D341Med (cell line): ENCODE measurements at places on chromosomes 1 and 21.
A peak's percentile ranks its signal among the peaks of the same experiment; 100 is the strongest.

GRCh38 chr1:168755800-168756418 lies 26.9 kb upstream of the DPT start:
- DNase-seq: peak; percentile 43

- DNase-seq: no peak
These were observed 11.2 kb downstream of the C4BPA start for GRCh38 chr1:207115269-207115668.

DNA sequence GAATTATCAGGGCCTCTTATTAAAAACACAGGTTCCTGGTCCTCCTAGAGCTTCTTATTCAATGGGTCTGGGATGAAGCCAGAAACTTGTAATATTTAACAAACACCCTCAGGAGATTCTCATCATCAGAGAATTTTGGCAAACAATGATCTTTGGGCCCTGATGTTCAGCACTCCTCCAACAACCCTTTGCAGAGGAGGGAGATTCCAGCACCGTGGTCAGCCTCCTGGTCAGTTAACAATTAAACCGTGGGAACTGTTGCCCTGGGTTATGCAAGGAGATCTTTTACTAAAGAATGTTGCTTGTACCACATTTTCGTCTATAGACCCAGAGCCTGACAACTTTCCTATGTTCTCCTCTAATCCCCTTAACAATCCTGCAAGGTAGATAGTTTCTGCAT lies 294.4 kb downstream of the PLPP3 start:
- no peak for DNase-seq

- DNase-seq: no peak
These were observed 86.0 kb downstream of the MATN1 start for GRCh38 chr1:30637183-30637980.

GRCh38 chr1:203147376-203147775 lies 19.9 kb downstream of the ADORA1 start:
- no peak for DNase-seq

- DNase-seq: no peak
These were observed 174.3 kb downstream of the LYPLAL1 start for GRCh38 chr1:219347921-219348391.

DNA sequence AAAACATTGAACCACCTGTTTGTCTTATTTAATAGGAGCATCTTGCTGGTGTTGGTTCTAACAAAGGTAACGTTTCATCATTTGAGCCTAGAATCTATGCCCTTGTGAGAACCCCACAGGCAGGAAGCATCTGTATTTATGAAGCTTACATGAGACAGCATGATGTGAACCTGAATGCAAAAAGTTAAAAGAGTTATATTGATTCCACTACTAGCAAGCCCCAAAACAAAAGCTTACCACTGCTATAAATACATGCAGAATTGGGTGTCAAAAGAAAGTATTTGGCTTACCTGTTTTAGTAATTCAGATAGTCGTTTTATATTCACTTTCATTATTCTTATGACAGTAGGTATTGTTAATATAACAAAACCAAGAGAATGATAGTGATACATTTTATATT lies 301.2 kb upstream of the ADGRL2 start:
- DNase-seq: no peak

GRCh38 chr1:228695015-228695955 lies 40.0 kb upstream of the RHOU start:
- DNase-seq: no peak

DNA sequence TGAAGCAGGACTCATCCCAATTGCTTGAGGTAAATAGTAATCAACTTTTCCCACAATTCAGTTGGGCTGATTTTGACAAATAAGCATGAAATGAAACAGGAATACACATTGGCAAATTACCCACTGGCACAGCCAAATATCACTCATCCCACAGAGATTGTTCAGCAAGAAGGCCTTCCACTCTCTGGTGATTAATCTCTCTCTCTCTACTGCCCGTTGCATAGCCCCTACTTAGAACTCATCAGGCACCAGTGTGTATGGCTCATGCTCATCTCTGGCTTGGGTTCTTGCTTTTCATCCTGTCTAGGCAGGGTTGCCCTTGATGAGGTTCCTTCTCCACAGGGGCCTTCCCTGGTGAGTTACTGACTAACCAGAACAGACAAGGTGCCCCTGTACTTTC lies 1.1 kb downstream of the BSDC1 start:
- DNase-seq: no peak

- no peak for DNase-seq
These were observed 582 bp downstream of the ORC1 start for GRCh38 chr1:52403566-52404115.

DNA sequence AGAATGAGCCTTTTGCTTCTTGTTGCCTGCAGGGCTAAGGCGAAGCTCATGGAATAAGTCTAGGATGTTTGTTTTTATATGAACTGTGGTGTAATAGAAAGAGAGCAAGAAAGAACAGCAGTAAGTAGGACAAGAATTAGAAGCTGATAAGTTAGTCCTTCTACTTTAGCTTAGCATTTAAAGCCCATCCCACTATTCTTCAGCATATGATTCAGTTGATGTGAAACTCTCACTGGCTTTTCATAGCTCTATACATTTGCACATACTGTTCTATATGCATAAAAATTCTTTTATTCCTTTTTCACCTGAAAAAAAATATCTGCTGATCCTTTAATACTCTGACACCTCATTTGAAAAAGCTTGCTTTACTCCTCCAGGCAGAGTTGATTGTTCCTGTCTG lies 712.0 kb downstream of the USP25 start:
- DNase-seq: no peak

- DNase-seq: no peak
These were observed 25.7 kb downstream of the COA6 start for GRCh38 chr1:234398849-234399381.

GRCh38 chr1:92599184-92599583 lies 112.5 kb upstream of the GFI1 start:
- peak; percentile 8 for DNase-seq

GRCh38 chr1:69585666-69586065 lies 17.9 kb downstream of the LRRC7 start:
- no peak for DNase-seq

GRCh38 chr1:2277741-2278488 lies 49.8 kb downstream of the SKI start:
- DNase-seq: no peak

DNA sequence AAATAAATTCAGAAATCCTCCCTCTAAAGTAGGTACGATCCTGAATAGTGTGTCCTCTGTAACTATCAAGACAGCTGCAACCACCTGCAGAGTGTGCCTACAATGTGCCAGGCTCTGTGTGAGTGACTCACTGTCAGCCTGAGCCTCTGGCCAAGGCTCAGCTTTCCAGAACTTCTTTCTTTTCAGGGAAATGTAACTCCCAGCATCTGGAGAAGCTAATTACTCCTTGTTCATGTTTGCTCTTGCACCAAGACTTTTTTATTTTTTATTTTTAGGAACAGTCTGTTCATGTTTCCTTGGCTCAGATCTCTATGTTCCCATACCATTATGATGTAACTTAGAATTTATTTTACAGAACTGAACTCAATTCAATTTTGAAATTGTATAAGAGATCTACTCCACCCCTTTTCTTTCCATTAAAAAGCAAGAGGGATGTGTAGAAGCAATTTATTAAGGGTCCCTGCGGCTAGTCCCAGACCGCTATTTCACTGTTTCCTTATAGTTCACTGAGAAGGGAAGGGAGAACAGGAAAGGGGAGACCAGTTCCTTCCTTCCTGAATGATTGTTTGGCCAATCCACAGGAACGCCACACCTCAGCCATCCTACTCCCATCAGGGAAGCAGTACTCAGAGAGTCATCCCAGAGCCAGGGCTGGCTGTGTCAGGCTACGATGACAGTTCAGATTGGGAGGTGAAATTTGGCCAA lies 112.4 kb upstream of the ZNF648 start:
- DNase-seq: no peak

- DNase-seq: peak; percentile 59
These were observed 80.9 kb downstream of the TTC3 start for GRCh38 chr21:37153935-37154350.

GRCh38 chr1:64543831-64544230 lies 73.9 kb downstream of the CACHD1 start:
- no peak for DNase-seq

DNA sequence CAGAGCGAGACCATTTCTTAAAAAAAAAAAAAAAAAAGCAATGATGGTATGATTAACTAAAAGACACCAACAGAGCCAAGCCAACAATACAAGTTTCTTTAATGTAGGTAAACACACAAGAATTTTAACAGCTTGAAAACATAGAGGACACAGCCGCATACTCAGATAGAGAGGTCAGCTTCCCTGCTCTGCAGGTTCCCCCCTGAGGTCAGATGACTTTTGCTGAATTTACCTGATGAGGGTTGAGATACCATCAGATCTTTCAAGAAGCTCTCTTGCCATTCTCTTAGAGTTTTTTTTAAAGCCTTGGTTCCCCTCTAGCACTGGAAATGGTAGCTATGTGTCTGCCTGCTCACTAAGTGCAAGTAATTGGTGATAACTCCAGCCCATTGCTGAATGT lies 31.1 kb downstream of the BCAS2 start:
- DNase-seq: no peak

DNA sequence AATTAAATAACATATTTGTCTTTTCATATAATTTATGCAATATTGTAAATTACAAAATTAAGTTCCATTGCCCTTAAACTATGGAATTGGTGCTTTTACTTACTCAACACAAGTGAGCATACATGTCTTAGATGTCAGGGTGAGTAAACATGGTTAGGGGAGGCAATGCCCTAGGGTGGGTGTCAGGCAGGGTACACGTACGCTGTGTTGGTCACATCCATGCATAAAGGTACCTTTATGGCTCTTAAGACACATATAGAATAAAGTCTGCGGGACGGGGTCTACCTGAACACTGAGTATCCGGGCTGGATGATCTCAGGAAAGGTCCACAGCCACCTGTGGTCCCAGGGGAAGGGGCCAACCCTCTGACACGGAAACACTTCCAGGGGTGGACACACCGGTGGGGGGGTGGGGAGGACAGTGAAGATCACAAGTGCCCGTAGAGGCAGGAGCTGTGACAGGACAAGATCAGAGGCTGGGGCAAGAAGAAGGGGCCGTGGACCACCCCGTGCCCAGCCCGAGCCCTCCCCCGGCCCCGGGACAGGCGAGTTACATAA lies 720 bp downstream of the LIN9 start:
- no peak for DNase-seq

DNA sequence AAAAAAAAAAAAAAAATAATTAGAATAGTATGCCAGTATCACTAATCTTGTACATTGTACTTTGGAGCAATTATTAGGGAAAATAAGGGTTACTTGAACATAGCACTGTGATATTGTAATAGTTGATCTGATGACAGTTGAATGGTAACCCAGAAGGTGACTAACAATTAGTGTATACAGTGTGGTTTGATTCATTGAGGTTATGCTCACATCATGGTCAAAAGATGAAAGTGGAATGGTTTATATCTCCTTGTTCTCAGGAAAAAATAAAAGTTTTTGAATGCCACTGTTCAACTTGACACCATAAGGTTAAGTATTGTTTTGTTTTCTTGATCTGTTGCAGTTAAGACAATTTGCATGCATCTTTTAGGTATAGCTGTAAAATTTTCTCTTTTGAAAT lies 87.0 kb downstream of the GPR52 start:
- no peak for DNase-seq

- no peak for DNase-seq
These were observed 80.7 kb upstream of the DUSP10 start for GRCh38 chr1:221822591-221822990.

GRCh38 chr1:160942926-160943325 lies 11.7 kb downstream of the ITLN2 start:
- DNase-seq: no peak

GRCh38 chr1:67942274-67942673 lies 108.2 kb downstream of the DIRAS3 start:
- DNase-seq: no peak

DNA sequence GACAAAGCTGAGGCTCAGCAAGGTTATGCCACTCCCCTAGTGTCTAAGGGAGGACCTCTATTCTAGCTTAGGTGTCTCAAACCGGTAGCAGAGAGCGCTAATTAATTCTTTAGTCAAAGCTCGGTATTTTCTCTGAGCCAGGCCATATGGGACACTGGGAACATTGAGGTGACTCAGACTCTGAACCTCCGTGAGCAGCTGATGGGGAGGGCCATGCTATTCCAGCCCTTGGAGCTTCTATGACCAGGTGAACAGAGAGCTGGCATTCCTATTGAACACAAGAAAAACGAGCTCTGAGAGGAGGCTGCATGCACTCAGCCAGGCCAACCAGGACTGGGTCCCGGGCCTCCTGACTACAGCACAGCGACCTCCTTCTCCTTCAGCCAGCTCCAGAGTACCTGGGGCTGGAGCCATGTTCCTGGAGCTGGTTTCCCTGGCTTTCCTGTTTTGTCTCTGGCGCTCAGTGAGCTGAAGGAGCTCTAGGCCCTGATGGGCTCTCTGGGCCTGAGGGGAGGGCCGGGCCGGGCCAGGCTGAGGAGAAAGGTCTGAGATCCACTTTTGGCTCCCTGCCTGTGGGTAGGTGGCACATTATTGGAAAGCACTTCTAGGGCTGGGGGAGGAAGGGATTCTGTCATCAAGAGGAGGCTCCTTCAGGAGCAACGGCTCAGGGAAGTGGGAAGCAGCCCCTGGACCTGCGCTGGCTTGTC lies 37.0 kb downstream of the SLC9A1 start:
- DNase-seq: no peak

DNA sequence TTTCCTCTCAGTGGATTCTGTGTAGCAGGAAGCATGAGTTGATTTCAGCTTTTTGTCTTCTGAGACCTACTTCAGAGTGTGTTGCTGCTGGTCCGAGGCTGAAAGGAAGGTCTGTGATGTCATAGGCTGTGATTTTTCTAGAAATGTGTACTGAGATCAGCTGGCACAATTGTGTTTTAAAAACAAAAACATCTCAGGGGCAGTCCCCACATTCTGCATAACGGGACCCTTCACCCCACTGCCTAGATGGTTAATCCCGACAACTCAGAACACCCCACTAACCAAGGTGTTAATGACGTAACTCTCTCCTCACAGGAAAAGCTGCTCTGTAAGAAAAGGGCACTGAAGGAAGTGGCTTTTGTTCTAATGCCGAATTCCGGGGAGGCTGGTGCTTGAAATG lies 59.8 kb upstream of the PPP2R5A start:
- DNase-seq: no peak

DNA sequence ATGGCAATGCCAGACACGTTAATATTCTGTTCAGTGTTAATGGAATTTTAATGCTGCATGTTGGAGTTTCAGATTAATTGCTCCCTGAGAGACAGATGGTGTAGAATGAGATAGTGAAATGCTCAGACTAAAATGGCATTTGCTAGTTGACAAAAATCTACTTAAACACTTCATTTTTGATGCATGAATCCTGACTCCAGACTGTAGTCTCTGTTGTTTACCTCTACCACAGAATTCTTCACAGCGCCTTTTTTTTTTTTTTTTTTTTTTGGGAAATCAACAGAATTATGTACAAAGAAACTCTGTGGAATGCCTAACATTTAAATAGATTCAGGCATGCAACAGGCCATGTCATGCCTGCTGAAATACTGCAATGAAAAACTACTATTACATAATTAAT lies 111.3 kb downstream of the PLPPR5 start:
- DNase-seq: no peak
